ENCODE measurements at places on chromosomes 1 and 21. TPM values are rescaled to one million over a fixed set of nuclear protein-coding genes. Genes with fewer than 3 reads are reported as not detected.

DNA sequence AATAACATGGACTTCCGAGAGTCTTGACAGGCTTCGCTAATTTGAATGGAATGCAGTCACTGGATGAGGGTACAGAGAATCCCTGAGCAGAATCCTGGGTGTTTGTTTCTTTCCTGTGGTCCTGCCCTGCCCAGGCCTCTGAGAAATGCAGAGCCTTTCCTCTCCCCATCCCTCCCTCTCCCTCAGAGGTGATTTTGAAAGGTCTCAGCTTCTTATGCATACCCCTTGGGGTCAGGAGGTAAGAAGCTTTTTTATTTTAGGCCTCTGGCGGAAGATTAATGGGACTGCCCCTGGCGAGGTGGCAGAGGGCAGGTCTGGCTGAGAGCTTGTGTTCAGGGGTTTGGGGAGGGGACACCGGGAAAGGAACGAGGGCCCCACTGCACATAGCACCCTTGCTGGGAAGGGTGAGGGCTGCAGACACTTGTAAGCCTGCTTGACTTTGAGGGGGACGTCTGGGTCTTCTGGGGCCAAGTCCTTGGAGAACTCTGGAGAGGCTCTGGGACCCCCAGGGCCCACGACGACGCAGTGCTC, 116.5 kb upstream of the SLC45A1 start:
- DNase-seq, result no peak

GRCh38 chr1:93007941-93008577, 46.8 kb upstream of the DIPK1A start:
- DNase-seq, result no peak

DNA sequence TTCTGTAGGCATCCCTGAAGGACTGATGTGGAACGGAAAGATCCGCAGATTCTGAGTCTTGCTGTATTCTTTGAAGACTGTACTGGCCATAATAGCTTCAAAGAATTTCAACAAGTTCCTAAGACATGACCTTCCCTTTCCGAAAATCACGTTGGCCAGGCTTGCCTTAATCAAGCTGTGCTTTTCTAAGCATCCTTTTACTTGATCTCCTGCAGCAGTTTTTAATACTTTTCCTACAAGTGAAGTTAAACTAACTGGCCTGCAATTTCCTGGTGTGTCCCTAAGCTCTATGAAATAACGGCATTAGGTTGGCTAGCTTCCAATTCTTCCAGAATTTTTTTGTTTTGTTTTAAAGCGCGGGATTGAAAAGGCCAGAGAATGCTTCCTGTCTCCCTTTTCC, 40.3 kb downstream of the SPAG17 start:
- no peak for DNase-seq

DNA sequence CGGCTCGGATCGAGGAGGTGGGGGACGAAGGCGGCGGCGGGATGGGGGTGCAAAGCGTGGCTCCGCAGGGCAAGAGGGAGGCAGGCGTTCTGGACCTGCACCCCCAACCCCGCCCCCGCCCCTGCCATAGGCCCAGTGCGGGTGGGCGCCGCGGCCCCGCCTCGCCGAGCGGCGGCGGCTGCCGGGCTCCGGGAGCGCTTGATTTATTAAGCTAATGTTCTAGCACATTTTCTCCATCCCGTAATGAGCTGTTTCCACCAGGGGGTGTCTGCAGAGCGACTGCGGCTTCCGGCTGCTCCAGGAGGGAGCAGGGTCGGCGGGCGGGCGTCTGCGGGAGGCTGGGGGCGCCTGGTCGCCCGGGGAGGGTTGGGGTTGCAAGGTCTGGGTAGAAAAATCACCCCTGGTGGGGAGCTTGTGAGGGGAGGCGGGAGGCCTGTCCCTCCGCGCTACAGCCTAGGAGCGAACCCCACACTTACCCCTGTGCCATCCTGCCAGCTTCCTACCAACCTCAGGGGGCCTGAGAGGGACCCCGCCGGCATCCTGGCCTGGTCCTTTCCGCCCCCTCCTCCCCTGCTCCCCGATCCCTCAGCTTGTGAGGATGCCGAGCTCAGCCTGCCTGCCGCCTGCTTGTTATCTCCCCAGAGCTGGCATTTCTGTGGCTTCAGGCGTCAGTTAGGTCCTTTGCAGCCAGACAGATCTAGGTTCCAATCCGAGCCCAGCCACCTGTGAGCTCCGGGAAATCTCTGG, 48.5 kb upstream of the ACOT11 start:
- peak; percentile 86 for DNase-seq

DNA sequence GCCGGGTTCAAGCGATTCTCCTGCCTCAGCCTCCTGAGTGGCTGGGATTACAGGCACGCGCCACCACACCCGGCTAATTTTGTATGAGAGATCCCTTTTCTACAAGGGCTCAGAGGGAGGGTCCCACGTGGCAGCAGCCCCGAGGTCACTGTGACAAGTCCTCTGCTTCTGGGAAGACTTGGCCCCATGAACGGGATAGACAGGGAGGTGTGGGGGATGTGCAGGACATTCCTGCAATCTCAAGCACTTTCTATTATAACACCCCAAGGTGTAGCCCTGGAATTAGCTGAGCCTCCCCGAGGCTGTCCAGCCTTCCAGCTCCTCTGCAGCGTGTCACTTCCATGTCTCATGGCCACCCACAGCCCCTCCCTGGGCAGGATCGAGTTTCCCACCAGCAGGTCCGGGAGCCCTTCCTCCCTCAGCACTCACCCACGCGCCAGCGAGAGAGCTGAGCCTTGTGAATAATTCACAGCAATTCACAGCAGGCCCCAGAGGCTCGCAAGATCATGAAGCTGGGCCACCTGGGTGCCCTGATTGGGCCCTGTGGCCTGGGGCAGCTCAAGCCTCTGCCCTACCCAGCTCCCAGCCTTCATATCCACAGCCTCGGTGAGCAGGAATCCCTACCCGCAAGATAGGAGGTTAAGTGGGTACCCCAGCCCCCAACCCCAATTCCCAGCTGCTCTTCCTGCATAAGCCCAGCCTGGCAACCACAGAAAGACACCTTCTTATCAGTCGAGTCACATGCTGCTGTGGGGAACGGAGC, 22.8 kb upstream of the RNU1-4 start:
- peak; percentile 24 for DNase-seq

- DNase-seq, result no peak
Measured at GRCh38 chr1:213728593-213729536, 258.9 kb upstream of the PROX1 start.

Gene AXDND1
- not detected for total RNA-seq

Gene TTC22
- total RNA-seq, result 30.4 TPM

Gene APOBEC4
- total RNA-seq, result not detected

Gene SLC50A1
- 22.5 TPM for total RNA-seq

Gene RCSD1
- 13.4 TPM for total RNA-seq

All from stomach (tissue), 19 donors.